Liver (tissue), 10 donors: ENCODE measurements at places on chromosomes 11 and 22. TPM values are rescaled to one million over a fixed set of nuclear protein-coding genes. Genes with fewer than 3 reads are reported as not detected.
A peak's percentile ranks its signal among the peaks of the same experiment; 100 is the strongest.

DNA sequence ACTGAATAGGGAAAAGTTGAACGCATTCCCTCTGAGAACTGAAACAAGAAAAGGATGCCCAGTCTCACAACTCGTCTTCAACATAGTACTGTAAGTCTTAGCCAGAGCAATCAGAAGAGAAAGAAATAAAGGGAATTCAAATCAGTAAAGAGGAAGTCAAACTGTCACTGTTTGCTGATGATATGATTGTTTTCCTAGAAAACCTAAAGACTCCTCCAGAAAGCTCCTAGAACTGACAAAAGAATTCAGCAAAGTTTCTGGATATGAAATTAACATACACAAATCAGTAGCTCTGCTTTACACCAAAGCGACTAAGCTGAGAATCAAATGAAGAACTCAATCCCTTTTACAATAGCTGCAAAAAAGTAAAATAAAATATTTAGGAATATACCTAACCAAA is 471.2 kb upstream of the CNTN5 start:
- no peak for DNase-seq

GRCh38 chr11:6473451-6474412 is at the start of gene TRIM3:
TSS of gene TRIM3 (minus strand) at chr11:6473941. CDS start at chr11:6465695, 8,246 bp downstream.
- peak; percentile 94 for DNase-seq

The SOX6 gene
- 8.8 TPM for polyA plus RNA-seq

The PNPLA5 gene
- not detected for polyA plus RNA-seq

DNA sequence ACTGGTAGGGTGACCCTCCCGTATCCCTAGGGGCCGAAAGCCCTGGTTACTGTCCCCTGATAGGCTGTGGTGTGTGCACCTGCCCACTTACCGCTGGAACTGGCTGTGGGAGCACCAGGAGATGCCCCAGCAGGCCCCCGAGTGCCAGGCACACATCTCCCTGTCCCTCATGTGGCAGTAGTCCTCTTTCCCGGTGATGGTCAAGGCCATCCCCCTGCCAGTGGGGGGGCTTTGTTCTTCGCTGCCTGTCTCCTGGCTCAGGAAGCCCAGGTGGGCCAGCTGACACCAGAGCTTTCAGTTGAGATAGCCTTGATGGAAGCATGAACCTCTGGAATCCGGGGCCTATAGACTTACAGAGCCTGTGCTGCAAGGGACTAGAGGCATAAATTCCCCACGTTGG is 100.5 kb downstream of the MPPED1 start:
- DNase-seq: no peak

- no peak for DNase-seq
These were observed 938 bp downstream of the LAYN start for GRCh38 chr11:111541254-111542061.

The LMO1 gene
- not detected for polyA plus RNA-seq

DNA sequence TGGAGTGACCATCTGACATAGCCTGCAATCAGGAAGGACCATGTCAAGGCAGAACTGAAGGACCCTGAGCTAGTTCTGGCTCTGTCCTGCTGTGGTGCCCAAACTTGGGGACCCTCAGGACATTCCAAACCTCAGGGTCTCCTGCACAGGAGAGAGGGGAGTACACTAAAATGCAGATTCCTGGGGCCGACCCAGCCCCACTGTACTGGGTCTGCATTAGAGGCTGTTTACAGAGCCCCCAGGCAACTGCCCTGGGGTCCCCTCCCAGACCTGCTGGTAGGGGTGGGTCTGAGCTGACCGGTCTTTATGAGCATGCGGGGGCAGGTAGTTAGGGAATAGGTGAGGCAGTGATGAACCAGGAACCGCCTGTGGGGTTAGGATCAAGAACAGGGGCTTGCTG is 6.8 kb downstream of the TRPM5 start:
- no peak for DNase-seq

DNA sequence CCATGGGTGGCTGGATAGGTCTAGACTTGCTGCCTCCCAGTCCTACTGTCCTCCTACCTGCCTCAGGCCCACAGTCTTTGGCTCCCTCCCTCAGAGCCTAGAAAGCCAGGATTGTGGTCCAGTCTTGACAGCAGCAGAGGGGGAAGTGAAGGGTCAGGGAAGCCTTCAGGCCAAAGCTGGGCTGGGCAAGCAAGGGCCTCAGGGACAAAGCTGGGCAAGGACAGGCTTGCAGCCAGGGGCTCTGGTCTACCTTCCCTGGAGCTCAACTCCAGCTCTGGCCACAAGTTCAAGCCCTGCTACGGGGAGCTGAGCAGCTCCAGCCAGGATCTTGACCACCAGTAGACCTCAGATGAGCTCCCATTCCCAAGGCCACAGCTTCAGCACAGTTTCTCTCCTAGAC is 14.9 kb downstream of the LMO1 start:
- DNase-seq: no peak

- DNase-seq: no peak
These were observed 35.2 kb upstream of the TFIP11 start for GRCh38 chr22:26547426-26547825.

The APOL1 gene
- polyA plus RNA-seq: 61.3 TPM

- DNase-seq: no peak
These were observed 66.3 kb downstream of the PRMT3 start for GRCh38 chr11:20453657-20454316.
